Activated naive CD4-positive, alpha-beta T cell treated with anti-CD3 and anti-CD28 coated beads, Interleukin-2, amount 50 U/mL, for 72 hours (primary cell): ENCODE measurements at places on chromosomes 5 and 9.

- DNase-seq, result no peak
Measured at GRCh38 chr9:80881320-80881719, 808.0 kb downstream of the TLE1 start.

DNA sequence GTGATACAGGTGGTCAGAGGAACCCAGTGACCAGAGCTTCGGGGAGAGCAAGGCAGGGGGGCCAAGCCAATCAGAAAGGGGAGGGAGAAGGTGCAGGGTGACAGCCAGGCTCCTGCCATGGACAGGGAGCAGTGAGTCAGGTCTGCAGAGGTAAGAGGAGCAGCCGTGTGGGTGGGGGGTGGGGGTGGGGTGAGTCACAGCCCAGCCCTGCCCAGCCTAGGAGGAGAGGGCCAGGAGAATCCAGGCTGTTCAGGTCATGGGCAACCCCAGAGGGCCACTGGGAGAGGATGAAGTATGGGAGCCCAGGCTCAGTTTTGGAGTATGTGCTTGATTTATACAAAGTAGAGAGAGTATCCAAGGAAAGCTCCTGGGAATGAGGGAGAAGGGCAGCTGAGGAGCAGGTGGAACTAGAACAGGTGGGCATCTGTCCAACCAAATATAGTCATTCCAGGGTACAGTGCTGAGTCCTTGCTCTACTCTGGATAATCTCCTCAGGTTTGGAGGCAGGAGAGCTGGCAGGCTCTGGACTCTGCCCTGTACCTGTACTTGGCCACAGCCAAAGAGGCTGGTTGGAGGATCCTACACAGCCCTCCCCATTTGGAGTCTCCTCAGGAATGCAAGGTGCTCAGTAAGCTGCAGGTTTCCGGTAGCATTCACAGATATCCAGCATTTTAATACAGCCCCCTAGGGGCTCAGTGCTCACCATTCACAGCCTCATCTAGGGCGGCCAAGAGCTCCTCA, 1.6 kb downstream of the HBEGF start:
- DNase-seq, result no peak

GRCh38 chr9:81113453-81114124, 575.8 kb downstream of the TLE1 start:
- DNase-seq, result no peak

GRCh38 chr9:69122549-69123141, 51.4 kb upstream of the TJP2 start:
- no peak for DNase-seq

GRCh38 chr9:16825971-16826625, 44.4 kb downstream of the BNC2 start:
- no peak for DNase-seq

DNA sequence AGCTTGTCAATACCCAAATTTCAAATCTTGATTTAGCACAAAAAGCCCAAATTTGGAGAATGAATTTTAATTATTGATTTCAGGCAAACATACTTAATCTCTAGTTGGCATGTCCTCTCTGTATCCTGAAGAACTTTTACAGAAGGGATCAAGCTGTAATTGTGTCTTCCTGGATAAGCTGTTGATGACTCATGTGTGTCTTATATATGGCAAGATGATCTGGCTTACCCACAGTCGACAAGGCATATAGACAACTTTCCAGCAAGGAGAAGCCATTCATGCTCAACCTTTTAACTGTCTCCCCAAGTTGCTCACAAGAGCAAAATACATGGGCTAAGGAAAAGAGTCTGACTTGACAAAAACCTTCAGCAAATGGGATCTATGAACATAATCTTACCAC, 112.5 kb upstream of the SLCO6A1 start:
- no peak for DNase-seq

GRCh38 chr5:132319975-132320374, 25.8 kb downstream of the SLC22A4 start:
- DNase-seq, result no peak

GRCh38 chr5:149433524-149434131, 54.5 kb upstream of the IL17B start:
- DNase-seq, result no peak

GRCh38 chr5:141359790-141360426, at the start of gene PCDHGB2:
Gene PCDHGB2 (plus strand): TSS chr5:141359994. CDS start chr5:141360136, 142 bp downstream.
- no peak for DNase-seq

DNA sequence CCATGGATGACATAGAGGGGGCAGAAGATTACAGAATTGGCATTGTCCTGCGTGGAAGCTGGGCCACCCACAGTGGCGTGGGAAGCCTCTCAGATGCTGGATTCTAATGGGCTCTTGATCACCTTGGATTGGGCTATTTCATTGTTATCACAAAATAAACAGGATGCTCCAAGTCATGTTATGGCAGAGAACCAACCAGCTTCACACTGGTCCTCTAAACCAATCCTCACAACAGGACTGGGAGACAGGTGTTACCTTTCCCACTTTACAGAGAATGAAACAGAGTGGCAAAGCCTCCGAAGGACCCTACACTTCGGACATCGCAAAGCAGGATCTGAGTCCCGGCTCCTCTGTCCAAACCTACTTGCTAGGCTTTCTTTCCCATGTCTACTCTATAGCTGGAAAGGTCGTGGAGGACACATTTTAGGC, 455 bp upstream of the SMIM3 start:
- no peak for DNase-seq

DNA sequence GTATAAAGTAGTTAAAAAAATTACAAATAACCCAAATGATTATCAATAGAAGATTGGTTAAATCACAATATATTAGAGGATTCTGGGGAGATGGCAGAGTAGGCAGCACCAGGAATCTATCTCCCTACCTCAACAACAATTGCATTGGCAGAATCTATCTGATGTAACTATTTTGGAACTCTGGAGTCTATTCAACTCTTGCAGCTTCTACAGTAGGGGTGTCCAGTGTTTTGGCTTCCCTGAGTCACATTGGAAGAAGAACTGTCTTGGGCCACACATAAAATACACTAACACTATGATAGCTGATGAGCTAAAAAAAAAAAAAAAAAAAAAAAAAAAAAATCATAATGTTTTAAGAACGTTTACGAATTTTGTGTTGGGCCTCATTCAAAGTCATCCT, 29.2 kb upstream of the ECM2 start:
- no peak for DNase-seq

GRCh38 chr9:81902626-81903025, 25.6 kb upstream of the SPATA31D4 start:
- no peak for DNase-seq

DNA sequence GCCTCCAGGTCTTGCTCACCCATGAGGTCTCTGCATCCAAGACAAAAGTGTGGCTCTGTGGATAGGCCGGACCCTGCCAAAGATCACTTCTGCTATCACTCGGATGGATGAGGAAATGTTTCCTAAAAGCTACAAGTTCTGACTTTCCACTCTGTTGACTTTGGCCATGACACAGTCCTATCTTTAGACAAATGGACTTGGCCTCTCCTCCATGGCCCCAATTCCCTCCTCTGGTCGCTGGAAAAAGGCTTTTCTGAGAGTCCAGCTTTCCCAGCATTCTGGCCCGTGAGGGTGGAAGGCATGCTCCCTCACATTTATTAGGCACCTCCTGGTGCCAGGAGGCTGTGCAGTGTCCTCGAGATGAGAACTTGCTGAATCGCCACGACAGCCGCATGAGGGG, 83.1 kb downstream of the COL27A1 start:
- no peak for DNase-seq

DNA sequence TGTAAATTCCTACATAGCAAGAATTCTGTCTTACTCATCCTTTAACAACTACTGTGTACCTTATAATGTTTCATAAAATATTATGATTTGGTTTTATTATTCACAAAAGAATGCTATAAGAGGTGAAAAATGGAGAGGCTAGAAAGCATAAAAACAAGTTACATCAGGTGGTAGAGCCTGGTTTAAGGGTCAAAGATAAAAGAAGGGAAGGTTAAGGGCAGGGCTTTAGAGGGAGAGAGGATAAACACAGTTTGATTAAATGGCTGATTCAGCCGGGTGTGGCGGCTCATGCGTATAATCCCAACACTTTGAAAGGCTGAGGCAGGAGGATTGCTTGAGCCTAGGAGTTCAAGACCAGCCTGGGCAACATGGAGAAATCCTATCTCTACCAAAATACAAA, 40.4 kb upstream of the HSPB3 start:
- no peak for DNase-seq

DNA sequence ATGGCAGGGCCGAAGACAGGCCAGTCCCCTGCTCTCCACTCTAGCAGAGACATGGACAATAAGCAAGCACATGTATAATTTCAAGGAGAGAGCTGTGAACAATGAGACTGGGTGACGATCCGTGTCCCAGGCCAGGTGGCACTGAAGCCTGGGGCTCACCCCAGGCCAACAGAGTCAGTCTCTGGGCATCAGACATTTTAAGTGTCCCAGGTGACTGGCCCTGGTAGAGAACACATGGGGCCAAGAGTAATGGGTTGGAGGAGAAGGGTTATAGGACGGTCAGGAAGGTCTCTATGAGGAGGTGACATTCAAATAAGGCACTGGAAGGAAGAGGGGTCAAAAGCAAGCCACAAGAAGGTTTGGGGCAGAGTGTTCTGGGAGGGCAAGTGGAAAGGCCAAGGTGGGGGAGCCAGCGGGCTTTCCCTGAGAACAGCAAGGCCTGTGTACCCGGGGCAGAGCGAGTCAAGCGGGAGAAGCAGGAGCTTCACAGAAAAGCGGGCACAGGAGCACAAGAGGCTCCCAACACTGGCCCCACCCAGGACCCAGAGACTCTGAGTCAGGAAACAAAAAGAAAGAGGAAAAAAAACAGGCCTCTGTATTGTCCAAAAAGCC, 1.1 kb upstream of the AKNA start:
- no peak for DNase-seq

DNA sequence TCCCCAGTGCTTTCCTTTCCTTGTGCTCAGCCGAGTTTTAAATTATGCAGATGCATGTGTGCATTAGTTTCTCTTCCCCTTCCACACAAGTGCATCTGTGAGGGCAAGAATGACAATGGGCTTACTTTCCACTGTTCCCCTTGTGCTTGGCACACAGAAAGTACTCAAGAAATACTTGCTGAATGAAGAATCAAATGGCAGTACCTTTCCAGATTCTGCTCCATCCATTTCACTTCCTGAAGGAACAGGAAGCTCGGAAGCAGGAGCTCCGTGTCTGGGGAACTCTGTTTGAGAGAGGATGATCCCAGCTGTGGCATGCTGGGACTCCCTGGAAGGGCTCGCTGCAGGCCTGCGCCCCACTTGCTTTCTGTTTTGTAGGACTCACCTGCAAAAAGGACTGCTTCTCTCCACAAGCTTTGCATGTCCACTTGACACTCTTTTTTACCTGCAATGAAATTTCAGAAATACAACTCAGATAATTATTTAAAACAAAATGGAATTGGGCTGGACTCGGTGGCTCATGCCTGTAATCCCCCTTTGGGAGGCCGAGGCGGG, 5.5 kb downstream of the MRNIP start:
- DNase-seq, result no peak

GRCh38 chr9:115422932-115423440, 305.0 kb upstream of the TNC start:
- no peak for DNase-seq

GRCh38 chr5:135010502-135011354, 23.3 kb downstream of the PITX1 start:
- no peak for DNase-seq

DNA sequence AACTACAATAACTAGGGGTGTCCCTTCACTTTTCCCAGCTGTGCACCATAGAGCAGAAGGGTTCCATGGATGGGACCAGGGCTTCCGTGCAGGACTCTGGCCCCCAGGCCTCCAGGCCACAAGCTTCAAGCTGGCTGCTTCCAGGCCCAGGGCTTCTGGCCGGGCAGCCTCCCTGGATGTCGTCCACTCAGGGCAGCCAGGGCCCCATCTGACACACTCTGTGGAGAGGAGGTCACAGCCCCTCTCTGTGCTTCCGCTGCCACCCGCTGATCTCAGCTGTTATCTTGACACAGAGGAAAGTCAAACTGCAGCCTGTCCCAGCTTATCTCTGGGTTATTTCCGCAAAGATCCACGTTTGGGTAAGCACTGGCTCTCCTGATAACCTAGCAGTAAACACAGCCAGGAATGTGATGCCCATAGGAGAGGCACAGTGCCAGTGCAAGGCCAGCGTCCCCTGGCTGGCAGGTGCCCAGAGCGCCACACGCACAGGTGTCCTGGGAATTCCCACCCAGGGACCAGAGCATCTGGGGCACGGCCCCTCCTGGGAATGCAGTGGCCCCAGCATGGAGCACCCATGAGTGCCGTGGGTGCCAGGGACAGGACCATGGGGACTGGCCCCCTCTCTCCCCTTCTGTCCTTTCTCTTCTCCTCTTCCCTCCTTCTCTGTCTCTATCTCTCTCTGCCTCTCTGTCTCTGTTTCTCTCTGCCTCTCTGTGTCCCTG, 15.6 kb upstream of the SLC6A19 start:
- no peak for DNase-seq

DNA sequence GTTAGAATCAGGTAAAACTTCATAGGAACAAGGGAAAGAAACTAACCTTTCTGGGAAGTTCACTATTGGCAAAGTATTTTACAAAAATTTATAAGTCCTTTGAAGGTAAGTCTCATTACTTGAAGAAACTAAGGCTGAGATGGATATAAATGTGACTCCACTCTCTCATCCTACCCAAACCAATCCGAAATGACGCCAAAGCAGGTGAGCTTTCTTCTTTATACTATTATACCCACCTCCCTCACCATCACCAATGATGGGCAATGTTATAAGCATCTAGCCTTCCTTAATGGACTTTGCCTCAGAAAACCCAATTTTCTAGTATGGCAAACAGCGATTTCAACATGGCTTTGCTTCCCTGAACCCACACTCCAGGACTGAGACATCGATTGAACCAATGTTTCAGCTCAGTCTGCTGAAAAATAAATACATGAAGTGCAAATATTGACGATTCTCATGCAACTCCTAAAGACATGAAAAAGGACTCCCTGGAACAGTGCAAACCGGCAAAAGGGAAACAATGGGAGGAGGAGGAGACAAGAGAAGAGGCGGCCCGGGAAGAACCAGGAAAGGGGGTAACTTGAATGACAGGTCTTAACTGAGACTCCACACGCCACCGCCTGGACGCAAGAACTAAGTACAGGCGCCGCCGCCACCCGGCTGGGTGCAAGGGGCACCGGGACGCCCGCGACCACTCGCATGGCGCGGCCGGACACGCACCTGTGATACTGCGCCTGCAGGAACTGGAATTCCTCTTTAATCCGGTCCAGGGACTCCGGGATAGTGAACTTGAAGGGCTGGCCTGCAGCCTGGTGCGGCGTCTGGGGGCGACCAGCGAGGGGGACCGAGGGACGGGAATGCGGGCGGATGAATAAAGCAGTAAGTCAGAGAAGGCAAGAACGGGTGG, 2.5 kb downstream of the TLE1 start:
- no peak for DNase-seq

DNA sequence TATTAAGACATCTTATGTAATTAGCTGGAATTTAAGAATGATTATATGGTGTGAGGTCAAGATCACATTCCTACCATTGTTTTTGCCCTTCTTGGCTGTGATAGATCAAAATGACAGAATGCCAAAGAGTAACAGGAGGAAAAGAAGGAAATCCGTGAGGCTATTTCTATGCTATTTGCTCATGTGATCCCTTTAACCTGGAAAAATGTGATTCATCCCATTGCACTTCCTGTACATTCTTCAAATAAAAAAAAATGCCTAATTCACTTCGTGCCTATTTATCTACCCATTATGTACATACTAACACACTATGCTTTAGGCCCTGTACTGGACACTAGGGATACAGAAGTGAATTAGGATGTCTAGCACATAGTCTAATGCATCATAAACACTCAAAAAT, 154.1 kb upstream of the PAPPA start:
- no peak for DNase-seq
